GM04503 (cell line): ENCODE measurements at places on chromosomes 5 and 9.

DNA sequence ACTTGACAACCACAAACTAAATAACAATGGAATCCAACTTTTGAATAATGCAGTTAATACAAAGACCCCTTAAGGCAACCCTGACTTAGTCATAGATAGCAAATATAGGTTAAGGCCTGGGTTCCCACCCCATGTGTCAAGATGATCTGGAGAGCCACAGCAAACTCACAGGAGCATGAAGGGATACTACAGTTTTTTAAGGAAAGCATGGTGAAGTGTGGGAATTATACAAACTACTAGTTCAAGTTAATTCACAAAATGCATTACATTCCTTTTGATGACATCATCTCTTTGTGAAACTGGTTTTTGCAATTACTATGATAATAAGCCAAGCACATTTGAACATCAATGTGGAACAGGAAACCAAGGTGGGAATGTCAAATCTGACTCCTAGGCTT, 50.6 kb downstream of the LHFPL2 start:
- DNase-seq: no peak

DNA sequence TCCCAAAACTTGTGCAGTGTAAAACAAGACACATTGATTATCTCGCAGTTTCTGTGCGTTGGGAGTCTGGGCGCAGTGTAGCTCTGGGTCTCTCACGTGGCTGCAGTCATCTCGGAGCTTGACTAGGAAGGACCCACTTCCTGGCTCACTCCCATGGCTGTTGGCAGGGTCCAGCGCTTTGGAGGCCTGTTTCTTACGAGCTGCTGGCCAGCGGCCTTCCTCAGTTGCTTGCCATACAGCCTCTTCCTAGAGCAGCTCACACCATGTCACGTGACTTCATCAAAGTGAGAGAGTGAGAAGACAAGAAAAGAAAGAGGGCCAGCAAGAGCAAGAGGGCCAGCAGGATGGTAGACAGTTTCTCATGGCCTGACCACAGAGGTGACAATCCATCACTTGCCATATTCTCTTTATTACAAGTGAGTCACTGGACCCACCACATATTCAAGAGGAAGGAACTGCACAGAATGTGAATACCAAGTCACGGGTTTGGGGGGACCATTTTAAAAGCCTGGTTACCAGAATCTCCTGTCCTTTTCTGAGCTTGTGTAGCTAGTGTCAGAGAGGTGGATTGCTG, 36.2 kb downstream of the MCCC2 start:
- no peak for DNase-seq

DNA sequence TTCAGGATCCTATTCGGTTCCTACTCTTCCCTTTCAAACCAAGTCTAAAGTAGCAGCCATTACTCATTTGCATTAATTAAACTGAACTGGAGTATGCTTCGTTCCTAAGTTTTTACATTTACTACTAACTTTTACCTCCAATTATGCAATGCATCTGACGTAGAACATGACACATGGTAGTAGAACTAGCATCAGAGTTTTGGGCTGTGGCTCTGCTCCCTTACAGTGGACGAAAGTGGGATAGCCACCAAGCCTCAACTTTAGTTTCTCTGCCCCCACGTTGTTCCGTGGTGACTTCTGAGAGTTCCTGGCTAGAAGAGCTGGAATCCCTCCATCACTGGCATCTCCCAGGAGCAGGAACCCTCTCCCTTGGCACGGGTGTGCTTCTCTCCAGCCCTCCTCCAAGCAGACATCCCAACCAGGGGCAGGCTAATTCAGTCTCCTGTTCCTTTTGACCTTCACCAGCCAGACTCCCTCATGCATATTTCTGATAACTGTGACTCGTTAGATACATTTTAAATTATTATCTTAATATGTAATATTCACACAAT, 2.9 kb downstream of the IFNE start:
- DNase-seq: no peak

GRCh38 chr5:145976431-145977155, 40.2 kb downstream of the SH3RF2 start:
- no peak for DNase-seq

- DNase-seq: no peak
Measured at GRCh38 chr5:67605730-67606585, 409.4 kb upstream of the CD180 start.

- no peak for DNase-seq
Measured at GRCh38 chr5:79001471-79001870, 16.4 kb upstream of the ARSB start.

GRCh38 chr5:132019857-132020555, 8.5 kb upstream of the ACSL6 start:
- no peak for DNase-seq

- DNase-seq: no peak
Measured at GRCh38 chr5:67417839-67418238, 221.2 kb upstream of the CD180 start.

DNA sequence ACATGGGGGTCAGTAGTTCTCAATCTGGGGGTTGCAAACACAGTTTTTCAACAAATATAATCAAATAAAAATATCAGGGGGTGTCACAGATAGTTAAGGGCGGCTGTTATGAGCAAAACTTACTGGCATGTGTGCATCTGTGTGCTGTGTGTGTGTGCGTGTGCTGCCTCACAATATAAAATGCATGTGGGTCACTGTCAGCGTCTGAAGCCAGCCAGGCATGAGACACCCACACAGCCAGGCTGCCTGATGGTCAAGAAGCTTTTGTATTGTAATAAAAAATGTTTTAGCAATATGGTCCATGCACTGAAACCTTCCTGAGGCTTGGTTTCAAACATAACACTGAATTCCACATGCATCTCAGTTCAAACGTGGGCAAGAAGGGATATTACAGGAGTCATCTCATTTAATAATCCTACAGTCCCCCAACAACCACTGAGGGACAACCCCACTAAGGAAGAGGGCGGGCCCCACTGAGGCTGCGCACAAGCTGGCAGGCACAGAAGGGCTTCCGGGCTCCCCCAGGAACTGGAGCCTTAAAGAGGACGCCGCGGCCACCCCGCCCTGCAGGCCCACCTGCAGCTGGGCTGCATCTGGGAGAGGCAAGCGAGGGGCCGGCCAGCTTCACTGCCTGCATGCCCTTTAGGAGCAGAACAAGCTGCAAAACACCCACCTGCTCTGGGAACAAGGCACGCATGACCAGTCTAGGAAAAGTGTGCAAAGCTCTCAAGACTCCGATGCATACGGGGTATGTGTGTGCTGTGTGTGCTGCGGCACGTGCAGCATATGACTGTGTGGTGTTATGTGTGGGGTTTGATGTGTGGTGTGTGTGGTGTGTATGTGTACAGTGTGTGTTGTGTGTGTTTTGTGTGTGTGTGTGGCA, 14.1 kb downstream of the SEMA4D start:
- DNase-seq: no peak

DNA sequence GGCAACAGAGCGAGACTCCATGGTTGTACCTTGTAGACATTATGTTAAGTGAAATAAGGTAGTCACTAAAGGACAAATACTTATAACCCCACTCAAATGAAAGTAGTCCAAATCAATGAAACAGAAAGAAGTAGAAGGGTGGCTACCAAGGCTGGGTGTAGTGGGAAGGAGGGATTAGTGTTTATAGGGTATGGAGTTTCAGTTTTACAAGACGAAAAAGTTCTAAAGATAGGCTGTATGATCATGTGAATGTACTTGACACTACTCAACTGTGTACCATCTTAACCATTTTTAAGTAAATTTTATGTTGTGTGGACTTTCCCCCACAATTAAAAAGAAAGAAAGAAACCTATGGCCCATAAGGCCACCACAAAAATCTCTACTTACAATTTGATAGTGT, 32.2 kb downstream of the ALDH7A1 start:
- DNase-seq: no peak

GRCh38 chr9:88651682-88652633, 117.0 kb downstream of the NXNL2 start:
- DNase-seq: peak; percentile 96

DNA sequence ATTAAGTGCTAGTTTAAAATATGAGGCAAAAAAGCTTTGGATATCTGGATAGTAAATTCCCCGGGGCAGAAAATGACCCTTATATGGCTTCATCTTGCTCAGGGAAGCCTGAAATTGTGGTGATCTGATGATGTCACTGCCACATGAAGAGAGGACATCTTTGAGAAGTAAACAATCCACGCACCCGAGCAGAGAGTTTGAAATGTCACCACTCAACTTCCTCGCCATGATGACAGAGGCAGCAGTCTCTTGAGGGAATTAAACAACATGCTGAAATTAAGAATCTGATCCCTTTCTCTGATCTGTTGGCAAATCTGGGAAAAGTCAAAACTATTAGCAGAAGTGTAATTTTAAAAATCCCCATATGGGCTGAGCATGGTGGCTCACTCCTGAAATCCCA, 110.0 kb downstream of the TLE1 start:
- no peak for DNase-seq

DNA sequence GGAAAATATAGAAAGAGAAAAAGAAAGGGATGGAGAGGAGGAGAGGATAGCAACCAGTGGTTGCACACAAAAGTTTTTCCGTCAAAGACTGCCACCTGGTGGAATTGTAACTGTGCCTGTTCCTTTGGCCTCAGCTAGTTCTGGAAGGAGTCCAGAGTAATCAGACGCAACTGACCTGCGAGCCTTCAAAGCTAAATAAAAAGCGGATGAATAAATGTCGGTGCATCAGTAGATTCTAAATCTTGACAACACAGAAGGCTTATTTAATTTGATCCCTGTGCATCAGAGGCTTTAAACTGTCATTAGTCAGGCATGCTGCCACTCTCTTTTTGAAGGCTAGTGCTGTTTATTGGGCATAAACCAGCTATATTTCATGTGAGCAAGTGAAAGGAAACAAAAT, 132.9 kb upstream of the ACO1 start:
- DNase-seq: peak; percentile 1

DNA sequence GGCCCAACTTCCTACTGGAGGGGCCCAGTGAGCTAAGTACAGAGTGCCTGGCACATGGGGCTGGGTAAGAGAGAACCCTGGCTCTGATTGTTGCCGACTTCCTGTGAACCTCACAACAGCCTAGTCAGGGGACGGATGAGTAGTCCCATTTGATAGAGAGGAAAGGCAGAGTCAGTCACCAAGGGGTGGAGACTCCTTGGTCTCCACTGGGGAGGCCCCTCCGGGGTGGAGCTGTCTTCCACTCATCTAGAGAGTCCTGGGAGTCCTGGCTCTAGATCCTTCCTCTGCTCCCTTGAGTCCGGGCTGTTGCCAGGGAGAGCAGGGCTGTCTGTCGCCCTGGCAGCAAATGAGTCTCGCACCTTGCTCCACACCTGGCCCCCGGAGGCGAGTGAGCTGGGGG, 8.0 kb downstream of the GRK6 start:
- no peak for DNase-seq

DNA sequence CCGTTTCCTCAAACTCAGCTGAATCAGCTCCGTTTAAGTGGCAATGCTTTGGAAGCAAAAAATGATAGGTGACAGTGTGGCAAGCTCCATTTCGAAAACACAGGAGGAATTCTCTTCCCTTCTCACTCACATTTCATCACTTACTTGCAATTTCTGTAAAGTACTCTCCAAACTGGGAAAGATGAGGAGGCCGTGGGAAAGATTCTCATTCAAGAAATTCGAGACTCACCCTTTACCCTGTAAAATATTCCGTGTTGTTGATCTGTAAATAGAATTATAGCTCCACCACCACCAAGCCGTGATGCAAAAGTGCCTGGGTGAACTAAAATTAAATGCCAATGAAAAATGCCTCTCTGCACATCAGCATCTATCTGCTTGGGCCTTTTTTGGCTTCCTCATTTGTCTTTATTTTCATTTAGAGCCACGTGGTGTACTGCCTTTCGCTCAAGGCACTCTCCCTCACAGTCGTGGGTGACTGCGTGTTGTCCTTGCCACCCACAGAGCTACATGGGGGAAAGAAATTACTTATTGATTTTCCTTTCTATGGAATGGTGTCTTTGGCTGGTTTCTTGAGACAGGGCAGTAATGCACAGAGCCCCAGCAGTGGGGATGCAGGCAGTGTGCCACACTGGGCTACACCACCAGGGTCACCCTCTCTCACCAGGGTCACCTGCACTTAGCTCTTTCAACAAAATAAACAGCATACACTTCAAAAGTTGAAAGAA, 289.3 kb upstream of the TAS2R1 start:
- no peak for DNase-seq

DNA sequence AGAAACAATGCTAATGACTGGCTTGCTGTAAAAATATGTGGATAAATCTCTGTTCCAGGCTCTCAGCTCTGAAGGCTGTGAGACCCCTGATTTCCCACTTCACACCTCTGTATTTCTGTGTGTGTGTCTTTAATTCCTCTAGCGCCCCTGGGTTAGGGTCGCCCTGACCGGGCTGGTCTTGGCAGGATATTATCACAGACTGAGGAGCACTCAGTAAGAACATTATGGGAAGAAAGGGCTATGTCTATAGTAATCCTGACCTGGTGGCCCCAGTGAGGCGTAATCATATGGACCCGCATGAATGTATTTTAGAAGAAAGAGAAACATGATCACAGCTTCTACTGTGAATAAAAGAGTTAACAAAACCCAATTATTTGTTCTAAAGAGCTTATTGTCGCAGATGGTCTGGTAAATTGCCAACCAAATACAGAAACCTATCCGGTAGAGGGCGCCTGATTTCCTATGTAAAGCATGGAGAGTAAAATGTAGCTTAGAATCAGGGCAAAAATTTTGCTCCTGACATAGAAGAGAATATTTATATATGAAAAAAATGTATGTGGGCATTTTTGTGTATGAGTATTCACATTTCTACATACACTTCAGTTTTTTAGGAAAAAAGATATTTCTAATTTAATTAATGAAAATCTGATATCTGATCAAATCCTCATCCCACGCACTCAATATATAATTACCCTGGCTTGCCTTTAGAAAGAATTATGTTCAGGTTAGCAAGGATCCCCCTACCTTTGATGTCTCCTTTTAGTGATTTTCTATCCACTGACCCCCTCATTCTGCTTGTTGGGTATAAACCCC, 5.8 kb upstream of the IFNA1 start:
- DNase-seq: no peak

DNA sequence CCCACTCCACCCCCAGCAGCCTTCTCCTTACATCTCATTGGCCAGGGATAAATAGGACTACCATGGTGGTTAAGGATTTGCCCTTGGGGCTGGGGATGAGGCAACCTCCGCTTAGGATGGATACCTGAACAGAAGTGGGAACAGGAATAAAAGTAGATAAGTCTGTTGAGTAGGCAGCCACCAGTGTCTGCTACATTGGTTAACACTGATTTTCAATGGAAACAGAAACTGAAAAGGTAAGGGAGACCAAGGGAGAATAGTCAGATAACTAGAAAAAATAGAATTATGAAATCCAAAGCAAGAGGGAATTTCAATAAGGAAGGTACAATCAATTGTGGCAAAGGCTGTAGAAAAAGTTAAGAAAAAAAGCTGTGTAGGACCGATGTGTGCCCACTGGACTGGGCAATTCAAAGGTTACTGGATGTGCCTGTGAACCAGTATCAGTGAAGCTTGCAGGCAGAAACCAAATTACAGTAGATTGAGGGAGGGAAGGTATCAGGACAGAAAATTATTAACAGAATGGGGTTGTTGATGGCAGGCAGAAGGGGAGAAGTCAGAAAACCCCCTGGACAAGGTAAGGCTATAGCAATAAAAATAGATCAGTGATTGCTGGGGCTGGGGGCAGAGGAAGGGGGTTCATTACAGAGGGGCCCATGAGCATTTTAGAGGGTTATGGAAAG, 48.7 kb downstream of the DNAJC21 start:
- DNase-seq: no peak
